Stimulated activated CD8-positive, alpha-beta memory T cell treated with anti-CD3 and anti-CD28 coated beads, Interleukin-7, amount 100 ng/mL, for 1 hour (primary cell): ENCODE measurements at places on chromosomes 16 and 17.
A peak's percentile ranks its signal among the peaks of the same experiment; 100 is the strongest.

DNA sequence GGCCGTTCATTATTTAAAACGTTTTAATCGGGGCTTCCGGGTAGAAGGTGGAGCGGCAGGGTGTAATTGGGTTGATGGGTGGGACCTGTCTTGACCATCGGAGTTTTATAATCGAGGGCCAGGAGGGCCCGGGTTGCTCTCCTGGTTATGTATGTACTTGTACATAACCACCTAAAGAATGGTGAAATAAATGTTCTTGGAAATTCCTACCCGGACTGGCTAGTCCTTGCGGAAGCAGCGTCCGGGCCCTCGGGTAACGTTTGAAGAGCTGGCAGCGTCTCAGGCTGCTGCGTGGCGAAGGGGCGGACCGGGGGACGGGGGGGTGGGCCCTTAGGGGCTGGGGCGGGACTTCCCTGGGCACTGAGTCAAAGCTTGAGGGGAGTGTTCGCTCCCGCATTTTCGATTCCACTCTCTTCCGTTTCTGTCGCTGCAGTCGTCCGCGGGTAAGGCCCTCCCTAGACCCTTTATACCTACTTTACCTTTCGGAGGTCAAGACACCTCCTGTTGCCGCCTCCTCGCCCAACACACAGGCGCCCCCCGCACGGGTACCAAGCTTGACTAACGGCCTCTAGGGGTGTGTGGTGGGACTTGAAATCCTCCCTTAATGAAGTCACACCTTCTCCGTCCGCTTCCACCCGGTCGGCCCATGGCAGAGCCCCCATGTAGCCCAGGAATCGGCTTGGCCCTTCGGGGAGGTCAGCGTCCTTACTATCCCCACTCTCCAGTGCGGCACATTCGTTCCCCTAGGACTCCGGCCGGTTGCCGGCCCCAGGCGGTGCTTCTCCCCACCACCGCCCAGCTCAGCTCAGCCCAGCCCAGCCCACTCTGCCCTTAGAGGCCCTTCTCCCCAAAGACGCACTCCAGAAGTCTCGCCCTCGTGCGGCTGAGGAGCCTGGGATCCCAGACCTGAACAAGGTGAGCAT, at the start of gene TMEM106A:
TSS of gene TMEM106A (plus strand) at position 396 of the 923 bp plus-strand sequence. CDS start 1,167 bp downstream, outside the sequence.
- DNase-seq = peak; percentile 48

DNA sequence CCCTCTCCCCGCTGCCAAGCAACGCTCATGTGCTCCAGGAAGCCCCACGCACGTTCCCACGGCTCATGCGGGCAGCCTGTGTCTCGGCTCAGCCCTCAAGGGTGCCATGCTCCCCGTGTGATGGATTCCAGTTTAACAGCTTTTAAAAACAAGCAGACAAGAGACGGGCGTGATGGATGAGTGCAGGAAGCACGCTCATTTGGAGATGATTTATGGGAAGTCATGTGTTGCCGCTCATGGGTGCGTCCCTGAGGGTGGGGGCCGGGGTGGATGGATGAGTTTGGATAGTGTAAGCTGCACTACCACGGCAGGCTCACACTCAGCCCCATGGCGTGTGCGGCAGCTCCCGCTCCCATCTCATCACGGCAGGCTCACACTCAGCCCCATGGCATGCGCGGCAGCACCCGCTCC, 132.8 kb downstream of the RBFOX3 start:
- no peak for DNase-seq

DNA sequence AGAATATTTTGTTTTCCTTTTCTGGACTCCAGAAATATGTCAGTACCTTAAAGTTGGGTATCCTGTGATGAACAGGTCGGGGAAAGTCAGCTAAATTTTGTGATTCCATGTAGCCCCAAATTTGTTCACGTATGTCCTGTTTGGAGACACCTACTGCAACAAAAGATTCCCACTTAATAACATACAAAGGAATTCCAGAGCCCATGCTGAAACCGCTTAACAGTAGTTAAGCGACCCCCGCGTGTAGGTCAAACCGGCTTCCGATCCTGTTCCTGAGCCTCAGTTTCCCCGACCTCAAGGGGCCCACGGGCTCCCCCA, 477 bp downstream of the MTHFSD start:
- DNase-seq = no peak

- DNase-seq = no peak
These were observed 2.1 kb upstream of the IRX5 start for GRCh38 chr16:54928411-54929089.

GRCh38 chr17:34406226-34406625, 43.2 kb upstream of the CCL1 start:
- DNase-seq = no peak

DNA sequence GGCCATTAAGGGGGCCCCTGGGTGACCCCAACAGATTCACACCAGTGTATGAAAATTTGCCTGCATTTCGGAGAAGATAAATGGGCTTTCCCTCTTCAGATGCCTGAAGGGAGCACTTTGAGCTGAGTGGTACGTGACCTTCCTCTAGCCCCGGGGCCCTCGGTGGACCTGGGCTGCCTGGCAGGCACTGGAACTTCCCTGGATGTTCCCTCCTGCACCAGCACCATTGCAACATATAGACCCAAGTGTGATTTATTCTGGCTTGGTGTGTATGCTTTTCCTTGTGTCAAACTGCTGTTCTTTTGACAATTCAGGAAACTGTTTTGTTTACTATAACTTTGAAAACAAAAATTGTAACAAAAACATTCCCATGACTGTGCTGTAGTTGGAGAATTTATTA, 93.8 kb downstream of the TNFRSF13B start:
- DNase-seq = no peak
